ENCODE measurements at places on chromosomes 16 and 17.

DNA sequence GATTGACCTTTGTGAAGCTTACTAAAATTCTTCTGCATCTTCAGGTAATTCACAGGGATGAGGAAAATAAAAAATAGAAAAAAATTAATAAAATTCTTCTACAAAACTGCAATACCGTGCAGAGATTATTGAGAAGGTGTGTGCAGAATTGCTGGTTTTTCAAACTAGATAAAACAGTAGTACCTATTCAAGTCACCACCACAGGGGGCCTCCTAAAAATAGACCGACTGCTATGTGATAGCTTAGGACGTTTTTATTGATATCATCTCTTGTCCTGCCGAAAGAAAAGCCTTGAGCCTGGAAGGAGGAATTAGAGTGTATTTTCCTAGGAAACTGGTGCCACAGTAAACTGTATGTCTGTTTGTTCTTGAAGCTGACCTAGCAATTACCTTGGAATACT is 325.9 kb downstream of the ZFHX3 start:
- no peak for DNase-seq

- DNase-seq: no peak
Observed at GRCh38 chr16:88055356-88055755, 104.1 kb downstream of the BANP start.

DNA sequence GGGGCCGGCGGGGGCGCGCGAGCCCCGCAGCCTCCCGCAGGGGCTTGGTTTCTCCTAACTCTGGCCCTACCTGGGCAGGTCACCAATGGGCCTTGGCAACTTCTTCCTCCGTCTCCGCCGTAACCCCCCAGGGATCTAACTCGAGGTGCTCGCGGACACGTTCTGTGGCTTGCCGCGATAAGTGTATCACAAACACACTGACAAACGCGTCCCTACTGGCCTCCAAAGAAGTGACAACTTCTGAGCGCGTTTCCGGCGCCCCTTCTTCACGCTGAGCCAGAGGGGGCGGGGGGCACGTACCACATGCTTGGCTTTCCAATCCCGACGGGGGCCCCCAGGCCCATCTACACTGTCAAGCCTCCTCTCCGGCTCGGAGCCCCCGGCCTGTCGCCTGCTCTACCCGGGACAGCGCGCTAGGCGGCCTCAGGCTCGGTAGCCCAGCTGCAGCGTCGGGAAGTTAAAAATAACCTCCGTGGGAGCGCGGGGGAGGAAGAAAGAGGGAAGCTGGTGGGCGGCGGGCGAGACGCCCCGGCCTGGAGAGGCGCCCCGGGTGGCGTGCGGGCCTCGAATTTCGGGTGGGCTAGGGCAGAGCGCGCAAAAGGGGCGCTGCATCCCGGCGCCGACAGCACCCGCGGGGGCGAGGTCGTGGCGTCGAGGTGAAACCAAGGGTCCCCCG is 725 bp upstream of the SPHK1 start:
- DNase-seq: peak; percentile 83

DNA sequence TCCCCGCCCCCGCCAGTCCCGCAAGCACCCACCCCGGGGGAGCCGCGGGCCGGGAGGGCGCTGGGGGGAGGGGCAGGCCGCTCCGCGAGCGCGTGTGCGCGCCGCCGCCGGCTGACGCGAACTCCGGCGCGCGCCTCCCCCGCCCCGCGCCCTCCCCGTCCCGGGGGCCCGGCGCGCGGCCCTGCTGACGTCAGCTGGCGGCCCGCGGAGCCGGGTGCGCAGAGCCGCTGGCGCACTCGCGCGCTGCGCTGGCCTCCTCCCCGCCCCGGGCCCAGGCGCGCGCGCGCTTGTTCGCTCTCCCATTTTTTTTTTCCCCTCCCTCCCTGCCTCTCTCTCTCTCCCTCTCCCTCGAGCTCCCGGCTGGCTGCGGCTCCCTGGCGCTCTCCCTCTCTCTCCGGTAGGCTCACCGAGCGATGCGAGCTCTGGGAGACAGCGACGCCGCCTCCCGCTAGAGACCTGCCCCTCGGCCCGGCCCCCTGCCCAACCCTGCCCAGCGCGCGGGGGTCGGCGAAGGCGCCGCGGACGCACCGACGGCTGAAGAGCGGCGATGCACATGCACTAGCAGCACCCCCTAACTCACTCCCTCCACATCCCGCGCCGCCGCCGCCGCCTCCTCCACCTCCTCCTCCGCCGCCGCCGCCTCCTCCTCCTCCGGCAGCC is at the start of gene GNAO1:
Gene GNAO1, plus strand, starts transcription at position 334 of the 660 bp plus-strand sequence. CDS start 747 bp downstream, outside the sequence.
- peak; percentile 79 for DNase-seq

DNA sequence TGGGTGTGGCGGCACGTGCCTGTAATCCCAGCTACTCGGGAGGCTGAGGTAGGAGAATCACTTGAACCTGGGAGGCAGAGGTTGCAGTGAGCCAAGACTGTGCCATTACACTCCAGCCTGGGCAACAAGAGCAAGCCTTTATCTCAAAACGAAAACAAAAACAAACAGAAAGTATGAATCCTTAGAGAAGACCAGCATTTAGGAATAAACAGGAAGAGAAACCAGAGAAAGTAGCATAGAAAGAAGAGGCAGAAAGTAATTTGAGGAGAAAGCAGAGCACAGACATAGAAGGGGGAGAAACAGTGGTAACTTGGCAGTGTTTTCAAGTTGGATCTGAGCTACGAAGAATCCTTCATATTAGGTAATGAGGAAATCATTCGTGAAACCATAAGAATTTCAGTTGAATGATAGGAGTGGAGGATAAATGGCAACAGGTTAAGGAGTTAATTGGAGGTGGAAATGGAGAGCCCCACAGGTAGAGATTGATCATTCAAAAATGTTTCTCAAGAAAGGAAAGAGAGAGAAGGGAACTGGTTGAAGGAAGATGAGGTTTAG is 9.7 kb upstream of the CCL2 start:
- no peak for DNase-seq

DNA sequence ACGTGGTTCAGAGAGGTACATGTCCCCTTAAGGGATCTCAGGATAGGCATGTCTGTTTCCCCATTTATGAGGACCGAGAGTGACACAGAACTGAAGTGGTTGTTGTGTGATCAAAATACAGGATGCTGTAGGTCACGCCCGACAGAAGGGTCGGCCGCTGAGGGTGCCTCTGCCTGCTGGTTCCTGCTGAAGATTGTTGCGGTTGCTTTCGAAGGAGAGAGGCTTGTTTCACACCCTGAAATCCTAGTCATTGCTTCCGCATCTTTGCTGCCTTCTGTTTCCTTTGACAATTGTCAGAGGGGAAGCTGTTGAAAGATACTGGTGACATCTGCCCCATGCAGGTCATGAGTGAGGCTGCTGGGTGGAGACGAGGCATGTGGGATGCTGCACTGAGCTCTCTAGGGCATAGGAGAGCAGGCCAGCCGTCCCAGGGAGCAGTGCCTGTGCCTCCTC is 3.8 kb upstream of the NAT9 start:
- DNase-seq: peak; percentile 99

DNA sequence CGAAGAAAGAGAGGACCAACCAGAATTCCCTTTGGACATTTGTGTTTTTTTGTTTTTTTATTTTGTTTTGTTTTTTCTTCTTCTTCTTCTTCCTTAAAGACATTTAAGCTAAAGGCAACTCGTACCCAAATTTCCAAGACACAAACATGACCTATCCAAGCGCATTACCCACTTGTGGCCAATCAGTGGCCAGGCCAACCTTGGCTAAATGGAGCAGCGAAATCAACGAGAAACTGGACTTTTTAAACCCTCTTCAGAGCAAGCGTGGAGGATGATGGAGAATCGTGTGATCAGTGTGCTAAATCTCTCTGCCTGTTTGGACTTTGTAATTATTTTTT is 3.6 kb downstream of the SOX9 start:
- DNase-seq: no peak

- DNase-seq: no peak
Observed at GRCh38 chr16:27538528-27538927, 11.2 kb downstream of the GTF3C1 start.
